Mammary epithelial cell (primary cell): ENCODE measurements at places on chromosomes 11 and 22. TPM values are rescaled to one million over a fixed set of nuclear protein-coding genes. Genes with fewer than 3 reads are reported as not detected.

The OR56A1 gene
- total RNA-seq = not detected

The ANGPTL5 gene
- not detected in 2 replicates for total RNA-seq

The MMP3 gene
- not detected in 2 replicates for total RNA-seq

The GTF2H1 gene
- total RNA-seq = 63.4 and 67.5 TPM in 2 replicates

The RRAS2 gene
- 141 TPM for total RNA-seq

The CEP126 gene
- total RNA-seq = 2.6 and 2.8 TPM in 2 replicates

The HORMAD2 gene
- not detected in 2 replicates for total RNA-seq

The BIK gene
- total RNA-seq = 2.0 TPM

The YPEL4 gene
- 0.24 and 0.35 TPM in 2 replicates for total RNA-seq

The LRP4 gene
- 2.7 TPM for total RNA-seq

The LRRC56 gene
- 0.50 TPM for total RNA-seq

The CCDC188 gene
- 1.6 and 2.8 TPM in 2 replicates for total RNA-seq

The POTEH gene
- not detected in 2 replicates for total RNA-seq
